ENCODE measurements at places on chromosomes 12 and 14. TPM values are rescaled to one million over a fixed set of nuclear protein-coding genes. Genes with fewer than 3 reads are reported as not detected.

GRCh38 chr14:31787377-31787776 is 226.2 kb downstream of the NUBPL start:
- no peak for DNase-seq

GRCh38 chr12:133135747-133136146 is 5.3 kb downstream of the ZNF10 start:
- no peak for DNase-seq

DNA sequence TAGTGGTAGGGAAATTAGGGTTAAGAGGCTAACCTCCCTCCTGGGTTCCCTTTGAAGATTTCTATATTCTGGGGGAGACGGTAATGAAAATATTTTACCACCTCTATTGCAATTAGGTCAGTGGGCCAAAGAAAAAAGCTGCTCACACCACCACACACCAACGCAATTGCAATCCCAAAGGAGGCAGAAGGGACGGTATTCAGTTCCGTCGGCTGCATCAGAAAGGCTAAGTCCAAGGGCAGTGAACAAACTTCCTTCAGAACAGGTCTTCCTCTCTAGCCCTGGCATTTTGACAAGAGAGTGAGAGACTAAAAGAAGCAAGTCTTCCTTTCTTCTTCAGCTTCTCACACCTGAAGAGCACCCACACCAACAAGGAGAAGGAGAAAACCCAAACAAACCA is 51.2 kb downstream of the OTX2 start:
- no peak for DNase-seq

- no peak for DNase-seq
Measured at GRCh38 chr12:88753066-88753465, 172.8 kb upstream of the KITLG start.

DNA sequence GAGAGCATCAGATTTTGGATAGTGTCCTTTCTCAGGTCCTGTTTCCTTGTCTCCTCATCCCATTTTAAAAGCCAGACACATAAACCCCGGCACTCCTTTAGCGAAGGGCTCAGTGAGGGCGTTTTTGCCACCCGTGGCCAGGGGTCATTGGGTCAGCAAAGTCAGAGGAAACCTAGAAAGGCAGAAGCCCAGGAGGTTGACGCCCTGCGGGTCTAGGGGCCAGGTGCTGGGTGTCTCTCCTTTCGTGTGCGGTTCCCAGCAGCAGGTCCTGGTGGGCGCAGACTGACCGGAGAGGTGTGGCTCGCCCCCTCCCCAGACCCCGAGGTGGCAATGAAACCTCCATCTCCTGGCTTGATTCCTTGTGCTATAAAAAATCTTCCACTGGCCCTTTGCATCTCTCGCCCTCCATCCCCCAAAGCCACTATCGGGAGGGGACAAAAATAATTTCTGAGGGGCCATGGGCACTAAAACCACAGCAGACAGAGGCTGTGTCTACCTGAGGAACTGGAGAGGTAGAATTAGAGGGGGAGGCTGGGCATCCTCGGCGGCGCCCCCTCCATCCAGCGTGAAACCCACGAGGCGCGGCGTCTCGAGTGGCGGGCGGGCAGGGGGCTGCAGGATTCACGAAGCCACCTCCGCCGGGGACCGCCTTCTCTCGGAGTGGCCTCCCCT is 858 bp upstream of the FRMD6 start:
- DNase-seq: peak; percentile 87

Gene CHGA
- total RNA-seq: 1.5 TPM

Gene FAM186B
- total RNA-seq: 0.21 TPM

Gene B4GALNT1
- 1.7 TPM for total RNA-seq

Gene TC2N
- total RNA-seq: 37.7 TPM

Measured in lower leg skin (tissue), 4 donors.